ENCODE measurements at places on chromosomes 3 and 15.

- DNase-seq = no peak
Measured at GRCh38 chr15:52392008-52392687, 96.5 kb upstream of the MYO5C start.

GRCh38 chr3:48597408-48597800 is 2.3 kb upstream of the COL7A1 start:
- DNase-seq = no peak

DNA sequence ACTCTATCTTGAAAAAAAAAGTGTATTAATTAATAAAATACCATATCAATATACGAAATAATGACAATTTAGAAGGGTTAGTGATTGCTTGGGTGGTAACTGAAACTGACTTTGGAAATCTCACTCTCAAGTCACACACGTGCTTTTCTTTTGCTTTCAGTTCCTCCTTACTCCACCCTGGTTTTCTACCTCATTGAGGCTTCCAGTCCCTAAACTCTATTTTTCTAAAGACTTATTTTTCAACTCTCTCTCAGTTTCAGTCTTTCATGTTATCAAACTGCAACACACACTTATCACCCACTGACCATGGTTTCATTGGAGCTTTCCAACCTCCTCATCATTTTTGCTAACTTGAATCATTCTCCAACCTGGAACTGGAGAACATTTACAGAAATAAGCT is 23.5 kb downstream of the IL12A start:
- peak; percentile 9 for DNase-seq

DNA sequence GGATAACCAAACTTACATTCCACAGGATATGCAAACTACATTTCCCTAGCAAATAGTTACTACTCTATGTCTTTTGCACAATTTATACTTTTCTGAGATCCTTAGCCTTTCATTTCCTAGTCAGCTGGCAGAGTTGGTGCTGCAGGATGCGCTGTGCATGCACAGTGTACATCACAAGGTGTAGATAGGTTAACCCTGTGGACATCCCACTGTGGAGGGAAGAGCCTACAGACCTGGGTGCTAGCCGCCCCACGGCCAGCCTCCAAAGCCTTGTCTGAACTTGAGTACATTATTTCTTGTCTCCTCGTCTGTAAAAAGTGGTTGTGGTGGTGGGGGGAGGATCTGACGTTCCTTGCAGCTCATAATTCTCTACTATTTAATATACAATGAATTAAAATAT is 3.5 kb downstream of the TNFSF10 start:
- DNase-seq = no peak

- no peak for DNase-seq
Measured at GRCh38 chr3:180590396-180590795, 11.6 kb upstream of the TTC14 start.

DNA sequence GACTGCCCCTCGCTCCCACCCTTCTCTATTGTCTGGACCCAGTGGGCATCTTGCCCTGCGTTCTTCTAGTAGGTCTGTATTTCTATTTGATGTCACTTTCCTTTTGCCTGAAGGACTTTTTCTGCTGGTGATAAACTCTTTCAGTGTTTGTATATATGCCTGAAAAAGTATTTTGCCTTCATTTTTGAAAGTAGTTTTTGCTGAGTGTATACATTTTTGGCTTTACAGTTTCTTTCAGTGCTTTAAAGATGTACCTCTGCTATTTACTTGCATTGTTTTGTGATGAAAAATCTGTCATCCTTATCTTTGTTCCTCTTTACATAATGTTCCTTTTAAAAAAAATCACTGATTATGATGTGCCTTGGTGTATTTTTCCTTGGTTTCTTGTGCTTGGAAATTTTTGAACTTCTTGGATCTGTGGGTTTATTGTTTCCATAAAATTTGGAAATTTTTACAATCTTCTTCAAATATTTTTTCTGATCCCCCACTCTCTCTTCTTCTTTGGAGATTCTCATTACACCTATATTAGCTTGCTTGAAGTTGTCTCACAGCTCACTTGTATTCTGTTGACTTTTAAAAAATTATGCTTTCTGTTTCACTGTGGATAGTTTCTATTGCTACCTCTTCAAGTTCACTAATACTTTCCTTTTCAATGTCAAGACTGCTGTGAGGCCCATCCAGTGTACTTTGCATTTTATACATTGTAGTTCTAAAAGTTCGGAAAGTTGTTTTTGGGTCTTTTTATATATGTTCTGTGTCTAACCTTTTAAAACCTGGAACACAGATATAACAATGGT is 67.8 kb downstream of the RGMA start:
- DNase-seq = no peak
